ENCODE measurements at places on chromosomes 12 and 14. TPM values are rescaled to one million over a fixed set of nuclear protein-coding genes. Genes with fewer than 3 reads are reported as not detected.

DNA sequence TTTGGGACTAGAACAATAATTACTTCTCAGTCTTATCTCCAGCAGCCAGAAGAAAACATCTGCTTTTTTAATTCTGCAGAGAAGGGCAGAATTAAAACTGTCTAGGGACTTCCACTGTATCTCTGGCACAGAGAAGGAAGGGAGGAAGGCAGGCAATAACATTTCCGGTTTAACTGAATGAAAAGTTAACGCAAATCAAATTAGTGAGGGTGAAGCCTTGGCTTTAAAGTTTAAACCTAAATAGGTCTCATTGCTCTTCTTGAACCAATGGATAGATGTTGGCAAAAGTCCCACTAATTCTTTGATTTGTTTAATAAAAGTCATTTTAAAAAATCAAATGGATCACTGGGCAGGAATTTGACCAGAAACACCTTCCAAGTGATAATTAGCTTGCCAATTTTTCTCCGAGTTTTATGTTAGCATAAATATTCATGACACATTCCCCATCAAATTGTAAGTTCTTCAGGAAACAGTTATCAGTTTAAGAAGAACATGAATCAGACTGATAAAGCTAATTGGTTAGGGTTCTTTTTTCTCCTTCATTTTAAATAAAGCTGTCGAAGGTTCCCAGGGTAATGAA lies 181.9 kb downstream of the SLC15A5 start:
- no peak for DNase-seq

- no peak for DNase-seq
Observed at GRCh38 chr14:97379091-97379531, 581.9 kb downstream of the VRK1 start.

DNA sequence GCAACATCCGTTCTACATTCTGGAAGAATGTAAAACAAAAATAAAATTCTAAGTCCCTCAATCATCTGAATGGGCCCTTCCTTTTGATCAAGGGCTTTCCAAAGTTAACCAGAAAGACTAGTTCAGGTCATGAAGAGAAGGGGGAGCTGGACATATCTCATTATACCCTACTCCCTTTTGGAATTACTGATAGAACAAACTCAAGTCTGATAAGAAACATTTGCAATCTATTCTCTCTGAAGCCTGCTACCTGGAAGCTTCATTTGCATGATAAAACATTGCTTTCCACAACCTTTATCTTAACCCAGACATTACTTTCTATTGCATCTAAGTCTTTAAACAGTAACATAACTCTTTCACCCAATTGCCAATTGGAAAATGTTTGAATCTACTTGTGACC lies 8.3 kb upstream of the ACSM4 start:
- DNase-seq: no peak

- DNase-seq: no peak
Observed at GRCh38 chr14:80901260-80901659, 40.3 kb downstream of the CEP128 start.

Gene P3H3
- 3.5 TPM for total RNA-seq

Gene CELA1
- not detected for total RNA-seq

Gene SCNN1A
- 0.05 TPM for total RNA-seq
